ENCODE measurements at places on chromosomes 16 and 17.

DNA sequence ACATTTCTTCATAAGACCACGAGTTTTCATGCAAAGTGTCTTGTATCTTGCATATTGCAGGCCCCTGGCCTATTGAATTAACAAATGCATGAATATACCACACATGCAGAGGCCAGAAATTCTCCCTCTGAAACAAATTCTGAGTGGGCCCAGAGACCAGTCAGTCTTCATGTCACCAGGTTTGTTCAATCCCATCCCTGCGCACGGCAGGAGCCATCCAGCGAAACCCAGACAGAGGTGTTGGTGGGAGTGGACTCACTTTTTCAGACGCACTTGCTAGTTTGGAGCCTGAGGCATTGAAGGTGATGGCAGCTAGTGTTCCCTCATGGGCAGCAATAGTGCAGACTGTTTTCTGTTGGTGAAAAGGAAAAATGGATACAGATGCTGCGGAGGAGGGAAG, 21.9 kb downstream of the WIPI1 start:
- no peak overlapping the region for H3K4me3 ChIP-seq
- no peaks in the 10 kb centered on the region for H3K4me1 ChIP-seq
- H3K27ac ChIP-seq: no peak overlapping the region
- H3K36me3 ChIP-seq: peaks cover 42% of the 10 kb centered on the region
- H3K27me3 ChIP-seq: no peaks in the 10 kb centered on the region
- no peak for DNase-seq

- H3K27ac ChIP-seq: no peak overlapping the region
- H3K4me3 ChIP-seq: no peak overlapping the region
- H3K4me1 ChIP-seq: no peaks in the 10 kb centered on the region
- no peaks in the 10 kb centered on the region for H3K27me3 ChIP-seq
Measured at GRCh38 chr17:53749178-53749577, 73.5 kb upstream of the KIF2B start.

GRCh38 chr16:53482123-53482522, 20.9 kb downstream of the AKTIP start:
- no peaks in the 10 kb centered on the region for H3K27me3 ChIP-seq
- H3K4me3 ChIP-seq: no peak overlapping the region
- H3K4me1 ChIP-seq: no peaks in the 10 kb centered on the region
- H3K27ac ChIP-seq: no peak overlapping the region

DNA sequence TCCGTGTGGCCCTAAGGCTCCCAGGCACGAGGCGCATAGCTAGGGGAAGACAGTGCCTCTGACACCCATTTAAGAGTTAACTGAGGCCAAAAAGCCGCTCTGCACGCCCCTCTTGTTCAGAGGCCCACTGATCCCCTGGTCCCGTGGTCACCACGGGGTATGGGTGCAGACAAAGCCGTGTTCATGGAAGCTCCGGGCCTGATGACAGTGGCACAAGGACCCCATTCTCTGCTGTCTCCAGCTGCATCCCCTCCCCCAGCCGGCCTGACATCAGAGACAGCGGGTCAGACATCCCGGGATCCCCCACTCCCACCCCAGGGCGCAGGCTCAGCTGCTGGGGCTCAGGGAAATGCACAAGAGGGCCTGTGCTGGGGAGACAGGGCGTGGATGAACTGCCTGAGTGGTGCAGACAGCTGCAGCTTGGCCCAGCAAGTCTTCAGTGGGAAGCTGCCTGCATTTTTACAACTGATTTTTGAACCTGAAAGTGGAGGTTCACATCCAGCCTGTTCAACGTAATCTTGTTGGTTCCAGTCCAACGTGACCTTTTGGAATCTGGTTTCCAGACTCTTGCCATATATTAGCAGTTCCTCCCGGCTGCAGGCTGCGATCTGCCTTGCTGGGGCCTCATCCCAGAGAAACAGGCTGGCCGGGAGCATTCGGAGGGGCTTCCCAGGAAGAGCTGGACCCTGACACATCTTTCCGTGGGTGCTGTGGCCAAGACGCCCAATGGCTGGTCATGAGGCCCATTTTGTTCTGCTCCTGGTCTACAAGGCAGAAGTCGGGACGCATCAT, 9.7 kb upstream of the BAHCC1 start:
- peaks cover 34% of the 10 kb centered on the region for H3K4me1 ChIP-seq
- peak; percentile 70 for DNase-seq
- H3K4me3 ChIP-seq: no peak overlapping the region
- H3K27me3 ChIP-seq: no peaks in the 10 kb centered on the region

DNA sequence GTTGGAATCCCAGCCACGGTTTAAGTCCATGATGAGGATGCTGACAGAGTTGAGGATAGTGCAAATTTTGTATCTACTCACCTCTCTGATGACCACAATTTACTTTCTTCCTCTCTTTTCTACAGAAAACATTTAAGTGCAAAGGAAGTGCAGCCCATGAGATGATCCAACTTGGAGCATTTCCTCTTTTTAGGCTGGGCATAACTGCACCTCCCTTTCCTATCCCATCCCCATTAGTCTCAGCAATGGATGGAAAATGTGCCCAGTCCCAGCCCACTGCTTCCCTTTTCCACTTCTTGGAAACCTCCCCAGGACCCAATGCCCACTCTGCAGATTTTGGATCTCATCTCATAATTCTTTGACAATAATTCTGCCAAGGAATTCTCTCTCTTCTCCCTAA, 16.6 kb upstream of the CCL8 start:
- no peaks in the 10 kb centered on the region for H3K27me3 ChIP-seq
- H3K4me1 ChIP-seq: peaks cover 5% of the 10 kb centered on the region
- no peak overlapping the region for H3K4me3 ChIP-seq
- H3K27ac ChIP-seq: no peak overlapping the region
- H3K36me3 ChIP-seq: no peaks in the 10 kb centered on the region

All from lung (tissue), 17 donors.